ENCODE measurements at places on chromosomes 7 and 10. TPM values are rescaled to one million over a fixed set of nuclear protein-coding genes. Genes with fewer than 3 reads are reported as not detected.

DNA sequence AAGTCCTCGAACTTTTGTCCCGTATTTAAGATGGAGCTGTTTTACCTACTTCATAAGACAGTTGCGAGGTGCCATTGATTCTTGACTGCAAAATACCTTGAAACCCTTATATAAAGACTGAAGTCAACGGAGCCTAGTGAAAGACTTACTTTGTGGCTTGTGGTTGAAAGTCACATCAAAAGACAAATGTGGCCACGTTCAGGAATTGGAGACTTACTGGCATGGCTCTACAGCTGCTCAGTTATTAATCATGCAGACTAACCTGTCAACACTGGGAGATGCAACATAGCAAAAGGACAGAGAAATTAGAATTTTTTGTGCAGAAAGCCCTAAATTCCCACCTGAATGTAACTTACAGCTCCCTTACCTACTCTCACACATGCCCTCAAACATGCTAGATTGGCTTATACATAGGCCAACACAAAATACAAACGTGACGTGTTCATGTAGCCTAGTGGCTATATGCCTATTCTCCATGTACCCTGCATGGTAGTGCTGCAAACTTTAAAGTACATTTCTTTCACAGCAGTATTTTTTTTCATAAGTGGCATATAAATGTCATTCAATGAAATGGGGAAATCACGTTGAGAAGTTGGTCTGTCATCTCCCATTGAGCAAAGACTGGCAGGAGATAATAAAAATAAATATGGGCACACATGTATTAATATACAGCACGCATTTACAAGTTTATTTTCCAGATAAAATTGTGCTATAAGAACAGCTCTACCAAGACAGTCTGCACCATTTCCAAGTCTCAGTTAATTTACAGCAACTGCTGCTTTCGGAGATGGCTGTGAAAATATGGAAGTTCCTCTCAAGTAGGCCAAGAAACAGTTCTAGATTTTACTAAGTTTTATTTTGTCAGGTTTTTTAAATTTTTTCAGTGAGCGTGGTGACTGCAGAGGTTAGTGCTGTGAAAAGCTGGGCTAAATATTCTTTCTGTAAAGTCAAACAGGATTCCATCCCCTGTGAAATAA is 170.4 kb upstream of the C7orf33 start:
- H3K27ac ChIP-seq = no peak overlapping the region
- H3K36me3 ChIP-seq = no peaks in the 10 kb centered on the region
- no peak overlapping the region for H3K4me3 ChIP-seq

ETV1 gene
- 13.3 TPM for total RNA-seq

DNA sequence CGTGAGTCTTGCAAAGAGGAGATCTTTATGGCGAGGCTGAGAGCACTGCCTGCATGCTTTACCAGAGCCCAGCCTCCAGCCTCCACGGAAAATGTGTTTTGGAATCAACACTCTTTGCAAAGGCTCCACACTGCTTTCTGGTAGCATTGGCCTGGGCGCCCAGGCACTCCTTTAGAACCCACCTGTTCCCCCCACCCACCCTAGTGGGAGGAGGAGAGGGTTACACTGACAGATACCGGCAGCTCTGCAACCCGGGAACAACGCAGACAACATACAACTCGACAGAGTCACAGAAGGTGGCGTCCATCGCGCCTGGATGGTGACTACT is 5.5 kb upstream of the MNX1 start:
- H3K4me3 ChIP-seq = no peak overlapping the region
- peaks cover 38% of the 10 kb centered on the region for H3K4me1 ChIP-seq
- H3K36me3 ChIP-seq = no peaks in the 10 kb centered on the region
- H3K27me3 ChIP-seq = peaks cover 2% of the 10 kb centered on the region

GRCh38 chr10:85613391-85613790 is 753.2 kb downstream of the GRID1 start:
- H3K27me3 ChIP-seq = no peaks in the 10 kb centered on the region
- DNase-seq = no peak
- no peaks in the 10 kb centered on the region for H3K36me3 ChIP-seq
- no peak overlapping the region for H3K27ac ChIP-seq
- H3K4me1 ChIP-seq = no peaks in the 10 kb centered on the region

GRCh38 chr7:42833411-42833810 is 78.5 kb downstream of the C7orf25 start:
- no peak for DNase-seq
- no peak overlapping the region for H3K4me3 ChIP-seq
- H3K4me1 ChIP-seq = peaks cover 5% of the 10 kb centered on the region
- H3K27me3 ChIP-seq = no peaks in the 10 kb centered on the region
- H3K27ac ChIP-seq = no peak overlapping the region

NPC1L1 gene
- 0.39 TPM for total RNA-seq

- H3K4me3 ChIP-seq = no peak overlapping the region
- DNase-seq = no peak
- no peaks in the 10 kb centered on the region for H3K27me3 ChIP-seq
- peak overlapping the region; percentile 24 for H3K27ac ChIP-seq
- H3K36me3 ChIP-seq = no peaks in the 10 kb centered on the region
These were observed 558.2 kb upstream of the PFKP start for GRCh38 chr10:2509081-2509531.

All from tibial nerve (tissue), 4 donors.